ENCODE measurements at places on chromosomes 2 and 18.

DNA sequence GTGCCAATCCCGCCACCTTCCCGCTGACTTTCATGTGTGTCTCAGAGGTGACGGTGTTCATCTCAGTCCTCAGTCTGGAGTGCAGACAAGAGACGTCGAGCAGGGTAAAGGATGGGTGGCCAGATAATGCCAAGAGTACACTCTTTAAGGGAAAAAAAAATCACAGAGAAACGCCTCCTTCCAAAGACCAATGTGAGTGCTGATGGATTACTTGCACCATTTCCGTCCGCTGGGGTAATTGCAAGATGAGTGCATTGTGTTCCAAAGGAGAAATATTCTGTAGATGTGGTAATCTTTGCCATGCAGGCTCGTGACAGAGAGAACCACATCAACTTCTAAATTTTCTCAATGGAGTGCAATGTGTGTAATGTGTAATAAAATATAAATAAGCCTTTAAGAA, 81.0 kb downstream of the KLHL29 start:
- no peak for DNase-seq

DNA sequence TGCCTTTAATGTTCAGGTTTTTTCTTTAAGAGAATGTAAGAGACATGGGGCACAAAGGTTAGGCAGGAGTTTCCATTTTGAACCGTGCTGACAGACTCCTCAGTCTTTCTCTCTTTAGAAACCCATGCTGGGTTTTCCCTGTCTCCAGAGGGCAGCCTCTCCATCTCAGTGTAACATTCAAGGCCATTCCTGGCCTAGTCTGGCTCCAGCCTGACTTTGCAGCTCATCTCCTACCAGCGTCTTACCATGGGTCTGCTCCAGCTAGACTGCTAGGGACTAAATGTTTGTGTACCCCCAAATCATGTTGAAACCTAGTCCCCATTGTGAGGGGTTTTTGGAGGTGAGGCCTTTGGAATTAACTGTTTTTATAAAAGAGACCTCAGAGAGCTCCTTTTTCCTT, 9.8 kb upstream of the CLIP4 start:
- no peak for DNase-seq

DNA sequence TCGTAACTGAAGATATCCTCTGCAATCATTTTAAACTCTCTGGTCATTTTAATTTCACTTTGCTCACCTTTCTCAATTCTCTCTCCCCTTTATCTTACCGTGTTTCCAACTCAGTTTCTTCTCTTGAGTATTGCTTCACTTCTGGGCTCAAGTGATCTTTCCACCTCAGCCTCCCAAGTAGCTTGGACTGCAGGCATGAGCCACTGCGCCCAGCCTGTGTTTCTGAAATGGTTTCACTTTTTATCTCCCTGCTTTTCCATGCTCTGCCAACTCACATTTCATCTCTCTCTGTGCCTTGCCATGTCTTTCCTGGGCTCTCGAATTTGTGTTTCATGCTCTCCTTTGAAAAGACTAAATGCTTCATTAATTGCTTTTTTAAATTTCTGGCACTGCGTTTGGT, 30.5 kb upstream of the TMEM131 start:
- DNase-seq: no peak

- DNase-seq: no peak
These were observed 12.3 kb upstream of the TFCP2L1 start for GRCh38 chr2:121297217-121297830.

DNA sequence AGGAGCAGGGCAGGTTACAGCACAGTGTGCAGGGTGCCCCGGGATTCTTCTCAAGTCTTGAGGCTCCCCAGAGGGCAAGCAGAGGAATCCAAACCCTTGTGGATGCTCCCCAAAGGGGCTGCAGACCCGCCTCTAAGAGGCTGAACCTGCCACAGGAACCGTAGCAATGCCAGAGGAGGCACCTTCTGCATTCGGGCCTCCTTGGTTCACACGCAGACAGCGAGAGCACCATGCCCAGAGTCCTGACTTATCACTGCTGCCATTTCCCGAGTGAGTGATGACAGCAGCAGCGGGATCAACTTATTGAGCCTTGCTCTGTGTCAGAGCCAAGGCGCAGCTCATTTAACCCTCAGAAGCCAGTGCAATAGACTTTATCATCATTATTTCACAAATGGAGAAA, 203.5 kb downstream of the CTIF start:
- DNase-seq: no peak

GRCh38 chr2:69375494-69376353, 11.3 kb downstream of the GFPT1 start:
- no peak for DNase-seq

DNA sequence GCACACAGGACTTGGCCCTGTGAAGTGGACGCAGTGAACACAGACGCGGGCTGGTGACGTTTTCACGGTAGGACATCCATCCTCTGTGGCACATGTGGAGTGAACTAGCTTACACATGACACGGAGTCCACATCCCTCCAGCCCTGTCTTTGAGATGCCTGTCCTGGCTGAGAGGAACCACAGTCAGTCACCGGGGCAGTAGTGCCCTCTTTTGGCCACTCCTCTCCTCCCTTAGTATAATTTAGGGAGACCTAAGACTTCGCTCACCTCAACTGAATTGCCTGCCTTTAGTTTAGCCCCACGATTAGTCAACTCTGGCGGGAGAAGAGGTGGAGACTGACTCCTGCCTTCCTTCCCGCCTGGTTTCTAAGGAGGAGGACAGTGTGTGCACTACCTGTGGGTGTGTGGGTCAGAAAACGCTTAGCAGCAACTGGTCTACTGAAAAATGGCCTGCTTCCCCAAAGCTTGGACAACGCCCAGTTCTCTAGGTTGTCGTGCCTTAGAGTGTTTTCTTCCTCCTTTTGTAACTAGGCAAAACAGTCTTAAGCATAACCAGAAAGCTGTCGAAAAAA, 70.6 kb downstream of the MBP start:
- no peak for DNase-seq

- no peak for DNase-seq
These were observed 28.3 kb upstream of the ATP6V1B1 start for GRCh38 chr2:70907130-70908057.

- no peak for DNase-seq
These were observed 30.7 kb upstream of the ERCC3 start for GRCh38 chr2:127324635-127325034.

- DNase-seq: peak; percentile 76
These were observed 1.5 kb upstream of the NR4A2 start for GRCh38 chr2:156333951-156334495.

- no peak for DNase-seq
These were observed 49.5 kb downstream of the DARS1 start for GRCh38 chr2:135935914-135936313.

GRCh38 chr2:223465793-223466192, 136.4 kb downstream of the SCG2 start:
- DNase-seq: no peak

DNA sequence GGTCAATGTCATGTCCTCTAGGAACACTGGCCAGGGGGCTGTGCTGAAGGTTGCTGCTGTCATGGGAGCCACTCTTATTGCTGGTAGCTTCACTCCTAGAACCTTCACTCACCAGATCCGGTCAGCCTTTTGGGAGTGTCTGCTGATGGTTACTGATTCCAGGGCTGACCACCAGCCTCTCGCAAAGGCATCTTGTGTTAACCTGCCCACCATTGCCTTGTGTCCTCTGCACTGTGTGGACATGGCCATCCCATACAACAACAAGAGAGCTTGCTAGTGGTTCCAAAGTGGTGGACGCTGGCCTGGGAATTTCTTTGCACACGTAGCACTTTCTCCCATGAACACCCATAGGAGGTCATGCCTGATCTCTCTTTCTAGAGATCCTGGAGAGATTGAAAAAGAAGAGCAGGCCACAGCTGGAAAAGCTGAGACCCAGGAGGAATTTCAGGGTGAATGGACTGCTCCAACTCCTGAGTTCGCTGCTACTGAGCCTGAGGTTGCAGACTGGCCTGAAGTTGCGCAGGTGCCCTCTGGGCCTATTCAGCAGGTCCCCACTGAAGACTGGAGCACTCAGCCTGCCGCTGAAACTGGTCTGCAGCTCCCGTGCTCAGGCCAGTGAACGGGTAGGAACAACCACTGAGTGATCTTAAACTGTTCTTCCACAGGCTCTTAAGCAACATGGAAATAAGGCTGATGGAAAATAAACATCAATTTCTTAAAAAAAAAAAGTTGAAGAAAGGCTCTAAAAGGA, 18.7 kb upstream of the C2orf80 start:
- DNase-seq: no peak

DNA sequence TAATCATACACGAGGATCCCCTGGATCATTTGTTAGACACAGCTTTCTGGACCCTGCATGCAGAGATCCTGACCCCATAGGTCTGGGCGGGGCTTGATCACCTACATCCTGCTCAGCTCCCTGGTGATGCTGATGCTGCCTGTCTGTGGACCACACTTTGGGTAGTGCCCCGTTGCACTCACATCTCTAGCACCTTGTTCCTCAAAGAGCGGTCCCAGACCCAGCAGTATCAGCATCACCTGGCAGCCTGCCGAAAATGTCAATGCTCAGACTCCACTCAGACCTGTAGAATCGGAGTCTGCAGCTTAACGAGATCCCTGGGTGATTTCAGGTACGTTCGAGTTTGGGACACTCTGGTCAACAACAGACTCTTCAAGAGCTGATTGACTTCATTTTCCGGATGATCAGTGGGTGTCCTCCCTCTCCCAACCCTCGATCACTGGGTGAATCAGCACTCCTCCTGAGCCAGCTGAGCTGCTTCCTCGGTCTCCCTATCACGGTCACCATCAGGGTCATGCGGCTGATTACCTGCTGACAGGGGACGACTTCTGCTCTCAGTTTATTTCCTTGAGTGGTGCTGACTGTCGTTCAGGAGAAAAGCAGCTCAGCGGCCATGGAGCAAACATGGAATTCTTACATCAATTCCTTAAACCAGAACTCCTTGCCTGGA, 150.6 kb upstream of the RAB12 start:
- no peak for DNase-seq

DNA sequence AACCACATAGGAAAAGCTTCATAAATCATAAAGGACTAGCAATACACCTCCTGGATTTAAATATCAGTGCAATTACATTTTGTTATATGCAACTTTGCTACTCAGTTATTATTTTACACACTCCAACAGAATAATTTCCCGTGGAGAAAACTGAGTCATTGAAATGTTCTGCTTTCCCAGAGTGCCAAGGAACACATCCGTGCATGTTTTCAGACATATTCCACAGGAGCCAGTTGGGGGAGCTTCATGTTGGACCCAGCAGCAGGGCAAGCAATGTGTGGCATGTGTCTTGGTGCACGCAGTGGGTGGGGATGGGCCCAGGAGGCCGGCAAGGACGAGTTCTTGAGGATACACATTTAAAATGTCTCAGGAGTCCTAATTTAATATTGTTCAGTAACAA, 14.4 kb upstream of the SMIM21 start:
- no peak for DNase-seq

- no peak for DNase-seq
These were observed 66.0 kb upstream of the ASAP2 start for GRCh38 chr2:9140645-9141044.

DNA sequence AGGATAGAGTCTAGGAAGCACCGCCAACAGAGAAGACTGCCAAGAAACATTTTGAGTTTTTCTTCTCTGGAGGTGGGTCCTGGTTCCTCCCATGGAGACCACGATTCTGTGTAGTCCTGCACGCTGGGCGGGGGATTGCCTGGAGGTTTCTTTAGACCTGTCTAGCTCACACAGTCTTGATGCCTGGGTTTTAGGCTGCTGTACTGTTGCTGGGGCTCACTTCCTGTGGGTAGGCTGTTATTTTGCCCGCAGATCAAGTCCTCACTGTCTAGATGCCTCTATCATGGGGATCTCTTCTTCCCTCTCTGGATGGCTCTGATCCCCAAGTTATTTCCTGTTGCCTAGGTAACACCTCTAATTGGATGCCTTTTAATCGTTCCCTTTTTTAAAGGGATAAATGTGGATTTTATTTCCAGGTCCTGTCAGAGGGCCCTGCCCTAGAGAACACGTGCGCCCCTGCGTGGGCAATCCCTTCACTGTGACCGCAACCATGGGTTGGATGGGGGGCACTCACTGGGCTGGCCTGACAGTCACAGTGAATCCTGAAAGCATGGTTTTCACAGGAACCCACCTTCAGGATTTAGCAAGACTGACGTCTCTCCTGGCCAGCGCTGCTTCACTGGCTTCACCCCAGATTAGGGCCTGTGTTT, 115.7 kb downstream of the MSH2 start:
- no peak for DNase-seq

- no peak for DNase-seq
These were observed 84.3 kb downstream of the TFCP2L1 start for GRCh38 chr2:121200419-121201315.

DNA sequence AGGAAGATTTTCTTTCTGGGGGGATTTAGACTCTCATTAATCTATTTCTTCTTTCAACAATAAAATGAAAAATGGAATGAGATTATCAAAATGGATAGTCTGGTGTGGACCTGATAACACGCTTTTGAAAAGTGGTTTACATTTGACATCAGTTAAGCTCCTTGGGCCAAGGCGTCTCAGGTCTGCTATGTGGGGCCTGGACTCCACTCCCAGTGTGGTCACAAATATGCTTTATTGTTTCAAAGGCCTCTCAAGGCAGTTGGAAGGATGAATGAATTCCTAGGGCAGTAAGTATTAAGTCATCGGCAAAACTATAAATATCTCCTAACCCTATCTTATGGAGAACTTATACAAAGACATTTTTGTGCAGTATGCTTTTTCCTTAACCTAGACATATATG, 74.5 kb downstream of the ETAA1 start:
- no peak for DNase-seq

DNA sequence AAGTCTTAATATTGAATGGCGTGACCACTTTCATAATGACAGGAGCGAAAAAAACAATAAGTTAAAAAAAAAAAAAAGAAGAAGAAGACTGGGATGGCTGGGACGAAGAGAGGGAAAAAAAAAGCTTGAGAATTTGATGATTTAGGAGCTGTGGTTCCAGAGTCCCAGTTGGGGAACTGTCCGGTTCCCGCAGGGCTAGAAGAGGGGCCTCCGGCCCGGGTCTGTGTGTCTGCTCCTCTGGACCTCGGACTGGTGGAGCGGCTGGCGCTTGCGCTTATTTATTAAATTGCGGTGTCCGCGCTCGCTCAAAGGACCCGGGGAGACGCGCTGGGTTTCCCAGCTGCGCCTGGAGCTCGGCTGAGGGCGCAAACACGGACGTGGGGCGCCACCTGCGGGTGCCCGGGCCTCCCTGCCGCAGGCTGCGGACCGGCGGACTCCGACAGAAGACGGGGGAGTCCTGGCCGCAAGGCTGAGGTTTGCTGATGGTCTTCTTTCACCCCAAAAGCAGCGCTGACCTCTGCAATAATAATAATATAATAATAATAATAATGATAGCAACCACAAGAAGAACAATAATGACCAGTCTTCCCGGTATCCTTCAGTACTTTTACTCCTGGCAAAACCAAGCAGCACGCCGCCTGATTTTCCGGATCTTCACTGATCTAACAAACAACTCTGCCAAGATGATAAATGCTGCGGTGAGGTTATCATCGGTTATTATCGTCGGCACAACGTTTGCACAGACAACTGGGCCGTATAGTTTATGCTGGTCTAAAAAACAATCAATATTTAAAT, at the start of gene CBLN2:
Gene CBLN2 (minus strand): TSS at position 251 of the 795 bp plus-strand sequence. CDS start 2,182 bp downstream, outside the sequence.
- DNase-seq: no peak

Measured in T-helper 22 cell (primary cell).